ENCODE measurements at places on chromosomes 4 and X. TPM values are rescaled to one million over a fixed set of nuclear protein-coding genes. Genes with fewer than 3 reads are reported as not detected.
A peak's percentile ranks its signal among the peaks of the same experiment; 100 is the strongest.

Gene C4orf50
- 0.58 TPM for polyA plus RNA-seq

DNA sequence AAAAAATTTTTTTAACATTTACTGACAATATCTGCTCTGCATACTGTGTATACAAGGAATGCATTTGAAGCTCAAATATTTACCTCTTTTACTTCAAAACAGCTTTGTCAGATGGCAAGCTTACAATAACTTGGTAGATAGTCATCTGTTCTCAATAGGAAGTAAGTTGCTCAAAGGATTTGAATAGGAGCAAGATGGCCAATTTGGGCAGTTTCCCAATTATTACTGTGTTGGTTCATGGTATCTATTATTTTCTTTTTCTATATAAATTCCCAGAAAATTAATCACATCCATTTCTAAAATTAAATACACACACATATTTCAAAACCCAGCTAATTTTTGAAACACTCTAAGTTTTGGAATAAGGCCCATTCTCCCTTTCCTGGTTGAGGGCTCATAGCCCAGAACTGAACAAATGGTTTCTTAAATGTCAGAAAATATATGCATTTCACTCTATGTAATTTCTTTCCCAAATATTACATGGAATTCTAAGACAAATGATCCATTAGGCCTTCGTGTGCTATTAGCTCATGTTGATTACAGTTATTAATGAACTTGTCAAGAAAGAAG lies 60.2 kb upstream of the BLTP1 start:
- no peak for DNase-seq

- DNase-seq = no peak
Observed at GRCh38 chr4:182717788-182718583, 199.2 kb downstream of the DCTD start.

Gene LDB2
- polyA plus RNA-seq = 17.2 TPM

Gene CSN1S1
- polyA plus RNA-seq = not detected

DNA sequence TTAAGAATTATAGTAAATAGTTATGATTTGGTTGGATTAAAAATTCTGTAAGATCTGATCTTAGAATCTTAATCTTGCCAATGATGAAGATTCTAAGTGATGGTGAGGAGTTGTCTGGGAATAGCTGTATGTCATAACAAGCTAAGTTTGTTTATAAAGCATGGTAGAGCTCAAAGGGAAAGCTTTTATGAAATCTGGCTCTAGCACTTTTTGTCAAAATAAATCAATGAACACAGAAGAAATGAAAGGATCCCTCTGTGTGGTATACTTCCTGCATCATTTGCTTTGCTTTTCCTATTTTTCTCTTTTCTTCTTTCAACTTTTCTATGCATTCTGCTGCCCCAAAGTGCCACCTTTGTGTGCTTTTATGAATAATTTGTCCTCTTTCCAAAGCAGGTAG lies 193.5 kb upstream of the FAT1 start:
- DNase-seq = no peak

DNA sequence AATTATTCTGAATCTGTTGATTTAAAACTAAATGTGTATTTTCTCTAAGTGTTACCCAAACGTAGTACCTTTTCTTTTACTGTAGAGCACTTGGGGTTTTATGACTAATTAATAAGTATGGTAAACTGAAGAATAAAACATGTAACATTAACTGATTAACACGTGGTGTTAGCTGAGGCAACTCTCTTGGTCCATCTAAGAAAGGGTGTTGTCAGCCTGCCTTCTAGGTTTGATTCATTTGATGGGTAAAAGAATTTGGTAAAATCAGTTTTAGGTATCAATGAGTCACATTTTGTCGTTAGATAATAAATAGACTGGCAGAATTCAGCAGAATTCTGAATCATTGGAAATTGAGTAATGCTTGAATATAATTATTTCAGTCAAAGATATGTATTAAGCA lies 99.7 kb downstream of the AFF1 start:
- no peak for DNase-seq

DNA sequence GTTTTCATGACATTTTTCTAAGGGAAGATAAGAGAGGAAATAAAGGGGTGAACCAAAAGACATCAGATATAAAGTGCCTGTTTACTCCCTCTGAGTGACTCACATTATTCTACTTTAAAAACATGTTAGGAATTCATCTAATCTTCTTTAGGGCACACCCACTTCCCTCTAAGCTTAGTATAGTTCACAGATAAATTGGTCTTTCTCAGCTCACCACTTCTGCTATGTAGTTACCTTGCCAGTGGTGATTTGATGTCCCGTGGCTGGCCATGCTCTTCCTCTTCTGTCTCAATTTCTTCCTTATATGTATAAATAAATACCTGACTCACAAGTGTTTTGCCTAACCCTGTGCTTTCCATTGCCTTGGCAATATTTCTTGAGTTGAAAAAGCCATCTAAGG lies 96.8 kb downstream of the PDLIM5 start:
- peak; percentile 9 for DNase-seq

Gene ATP5ME
- 477 TPM for polyA plus RNA-seq

GRCh38 chrX:78375894-78376293 lies 48.5 kb upstream of the CYSLTR1 start:
- DNase-seq = no peak

DNA sequence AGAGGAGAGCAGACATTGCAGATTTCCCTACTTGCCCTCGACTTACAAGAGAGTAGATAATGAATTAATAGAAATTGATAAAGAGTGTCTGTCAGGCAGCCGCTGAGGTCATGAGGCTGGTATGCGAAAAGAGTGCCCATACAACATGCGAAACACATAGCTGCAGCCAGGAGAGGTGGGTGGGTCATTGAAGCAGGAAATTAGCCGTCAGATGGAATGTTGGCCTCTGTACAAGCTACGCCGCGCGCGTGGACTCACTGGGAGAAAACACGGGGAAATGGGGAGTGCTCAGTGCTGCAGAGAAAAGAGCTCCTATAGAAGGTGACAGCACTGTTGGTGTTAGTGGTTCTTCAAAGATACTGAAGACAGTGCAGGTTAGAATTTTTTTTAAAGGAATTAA lies 125.1 kb downstream of the RAPGEF2 start:
- peak; percentile 92 for DNase-seq

- no peak for DNase-seq
Observed at GRCh38 chr4:168588916-168589531, 92.2 kb downstream of the PALLD start.

DNA sequence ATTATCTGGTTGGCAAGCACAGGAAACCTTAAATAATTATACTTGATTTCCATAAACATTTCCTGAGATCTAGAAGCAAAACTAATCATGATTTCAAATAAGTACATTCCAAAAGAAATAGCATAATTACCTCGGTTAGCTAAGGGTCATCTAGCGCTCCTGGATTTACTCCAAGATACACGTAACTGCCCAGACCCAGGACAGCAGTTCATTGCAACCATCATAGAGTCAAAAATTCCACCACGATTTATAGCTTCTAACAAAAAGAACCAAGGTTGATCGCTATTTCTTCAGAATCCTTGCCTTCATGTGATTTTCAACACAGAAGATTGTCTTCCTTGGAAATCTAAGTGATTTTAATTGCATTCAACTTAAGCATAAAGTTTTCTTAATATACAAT lies 1235.5 kb upstream of the TENM3 start:
- DNase-seq = no peak

- DNase-seq = no peak
Observed at GRCh38 chr4:11010624-11011023, 326.1 kb upstream of the CLNK start.
